Thoracic aorta (tissue), 2 donors: ENCODE measurements at places on chromosomes 4 and X.

GRCh38 chrX:154308108-154308946 is 12.7 kb downstream of the TKTL1 start:
- no peaks in the 10 kb centered on the region for H3K4me1 ChIP-seq
- no peaks in the 10 kb centered on the region for H3K36me3 ChIP-seq
- H3K27ac ChIP-seq, result no peak overlapping the region
- DNase-seq, result peak; percentile 7
- H3K4me3 ChIP-seq, result no peak overlapping the region
- H3K27me3 ChIP-seq, result no peaks in the 10 kb centered on the region

- no peak overlapping the region for H3K27ac ChIP-seq
- H3K36me3 ChIP-seq, result no peaks in the 10 kb centered on the region
- no peak overlapping the region for H3K4me3 ChIP-seq
These were observed 741.8 kb upstream of the INTU start for GRCh38 chr4:126890994-126891393.

DNA sequence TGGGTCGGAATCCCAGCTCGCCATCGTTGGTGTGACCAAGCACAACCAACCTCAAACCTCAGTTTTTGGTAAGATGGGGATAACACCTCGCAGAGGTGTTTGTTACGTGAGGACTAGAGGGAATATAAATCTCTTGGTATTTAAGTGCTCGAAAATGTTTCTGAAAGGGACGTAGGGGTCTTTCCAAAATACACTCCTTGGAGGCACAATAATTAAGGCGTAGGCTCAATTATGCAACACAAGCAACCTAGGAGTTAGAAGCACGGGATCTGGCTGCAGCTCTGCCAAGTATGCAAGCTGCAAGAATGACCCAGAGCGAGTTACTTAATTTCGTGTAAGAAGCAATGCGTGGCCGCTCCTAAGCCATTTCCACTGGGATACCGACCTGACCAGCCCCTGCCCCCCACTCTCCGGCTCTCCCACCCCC is 552 bp downstream of the ADH5 start:
- no peaks in the 10 kb centered on the region for H3K27me3 ChIP-seq
- H3K4me3 ChIP-seq, result peak overlapping the region; percentile 77
- H3K36me3 ChIP-seq, result peaks cover 16% of the 10 kb centered on the region
- DNase-seq, result peak; percentile 19
- peak overlapping the region; percentile 91 for H3K27ac ChIP-seq
- H3K4me1 ChIP-seq, result peaks cover 20% of the 10 kb centered on the region

DNA sequence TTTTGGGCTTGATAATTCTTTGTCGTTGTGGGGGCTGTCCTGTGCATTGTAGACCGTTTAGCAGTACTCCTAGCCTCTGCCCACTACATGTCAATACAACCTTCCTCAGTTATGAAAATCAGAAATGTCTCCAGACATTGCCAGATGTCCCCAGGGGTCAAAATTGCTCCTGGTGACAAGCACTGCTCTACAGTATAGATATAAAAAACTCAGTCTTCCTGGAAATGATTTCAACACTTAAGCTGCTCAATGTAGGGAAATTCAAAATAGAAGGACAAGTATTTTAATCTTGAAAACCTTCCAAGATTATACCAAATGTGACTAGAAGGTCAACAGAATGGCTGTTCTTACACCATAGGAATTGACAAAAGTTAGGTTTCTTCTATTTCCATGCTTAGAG is 288.7 kb upstream of the MAGEB2 start:
- H3K27me3 ChIP-seq, result no peaks in the 10 kb centered on the region
- no peaks in the 10 kb centered on the region for H3K4me1 ChIP-seq
- no peak overlapping the region for H3K4me3 ChIP-seq
- no peak overlapping the region for H3K27ac ChIP-seq

DNA sequence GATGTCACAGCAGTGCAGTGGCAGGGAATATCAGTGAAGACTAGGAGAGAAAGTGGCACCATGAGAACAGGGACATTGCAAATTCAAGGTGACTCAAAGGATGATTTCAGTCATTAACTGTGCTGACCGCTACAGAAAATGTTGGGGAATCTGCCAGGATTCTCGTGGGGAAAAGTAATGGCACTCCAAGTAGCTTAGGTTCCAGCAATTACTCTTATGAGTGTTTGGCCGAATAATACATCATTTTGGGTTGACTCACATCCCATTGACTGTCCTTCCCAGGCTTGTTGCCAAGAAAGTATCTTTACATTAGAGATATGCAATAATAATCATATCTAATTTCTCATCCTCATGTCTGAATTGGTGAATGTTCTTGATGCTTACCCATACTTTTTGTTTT is 1411.1 kb upstream of the PCDH7 start:
- no peaks in the 10 kb centered on the region for H3K4me1 ChIP-seq
- no peak overlapping the region for H3K4me3 ChIP-seq
- no peak overlapping the region for H3K27ac ChIP-seq
- H3K27me3 ChIP-seq, result no peaks in the 10 kb centered on the region

DNA sequence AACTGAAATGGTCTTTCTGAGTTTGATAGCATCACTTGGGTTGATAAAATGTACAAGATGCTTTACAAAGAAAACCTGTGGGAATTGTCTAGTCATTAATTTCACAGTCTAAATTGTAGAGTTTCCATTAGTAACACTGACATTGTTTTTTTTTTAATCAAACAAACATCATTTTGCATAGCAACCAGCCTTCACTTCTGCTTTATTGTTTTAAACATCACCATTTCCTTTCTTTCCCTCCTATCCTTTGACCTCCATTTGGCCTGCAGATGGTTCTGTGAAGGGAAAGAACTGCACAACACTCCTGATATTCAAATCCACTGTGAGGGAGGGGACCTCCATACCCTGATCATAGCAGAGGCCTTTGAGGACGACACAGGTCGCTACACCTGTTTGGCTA is 171.1 kb downstream of the PALLD start:
- H3K27me3 ChIP-seq, result no peaks in the 10 kb centered on the region
- H3K4me1 ChIP-seq, result peaks cover 14% of the 10 kb centered on the region
- H3K36me3 ChIP-seq, result no peaks in the 10 kb centered on the region
- DNase-seq, result no peak
- no peak overlapping the region for H3K4me3 ChIP-seq

- H3K36me3 ChIP-seq, result no peaks in the 10 kb centered on the region
- H3K27me3 ChIP-seq, result no peaks in the 10 kb centered on the region
- H3K4me1 ChIP-seq, result peaks cover 8% of the 10 kb centered on the region
- no peak overlapping the region for H3K27ac ChIP-seq
- DNase-seq, result no peak
These were observed 36.6 kb downstream of the HELT start for GRCh38 chr4:185054886-185055285.

GRCh38 chrX:42920752-42921151 is 142.8 kb upstream of the PPP1R2C start:
- H3K36me3 ChIP-seq, result no peaks in the 10 kb centered on the region
- H3K4me1 ChIP-seq, result no peaks in the 10 kb centered on the region
- DNase-seq, result no peak
- H3K27ac ChIP-seq, result no peak overlapping the region

GRCh38 chr4:80196922-80197573 is at the start of gene PRDM8:
PRDM8 (plus strand) TSS chr4:80197503; CDS start chr4:80200081, 2,578 bp downstream.
- no peaks in the 10 kb centered on the region for H3K36me3 ChIP-seq
- no peak within 1 kb of the TSS for H3K27ac ChIP-seq
- DNase-seq, result no peak
- H3K4me3 ChIP-seq, result peak within 1 kb of the TSS; percentile 57
- H3K4me1 ChIP-seq, result peaks cover 19% of the 10 kb centered on the region
- H3K27me3 ChIP-seq, result peaks cover 13% of the 10 kb centered on the region

DNA sequence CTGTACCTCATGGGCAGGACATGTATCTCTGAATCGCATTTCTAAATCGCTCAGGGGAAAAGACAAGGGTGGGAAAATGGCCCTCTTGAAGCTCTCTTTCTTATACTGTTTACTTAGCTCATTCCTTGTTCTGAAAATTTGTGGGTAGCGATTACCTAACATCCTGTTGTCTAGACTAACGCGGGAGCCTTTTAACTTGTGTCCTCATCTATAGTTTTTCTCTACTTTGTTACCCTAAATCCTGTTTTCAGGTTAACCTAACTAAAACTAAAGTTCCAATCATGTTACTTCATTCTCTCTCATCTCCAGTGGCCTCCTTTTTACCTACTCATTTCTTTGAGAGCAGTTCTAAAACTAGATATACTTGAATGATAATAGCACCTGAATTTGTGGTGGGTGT is 45.0 kb downstream of the SNX25 start:
- H3K27ac ChIP-seq, result no peak overlapping the region
- H3K27me3 ChIP-seq, result no peaks in the 10 kb centered on the region
- peaks cover 44% of the 10 kb centered on the region for H3K4me1 ChIP-seq
- DNase-seq, result no peak
- H3K36me3 ChIP-seq, result no peaks in the 10 kb centered on the region

DNA sequence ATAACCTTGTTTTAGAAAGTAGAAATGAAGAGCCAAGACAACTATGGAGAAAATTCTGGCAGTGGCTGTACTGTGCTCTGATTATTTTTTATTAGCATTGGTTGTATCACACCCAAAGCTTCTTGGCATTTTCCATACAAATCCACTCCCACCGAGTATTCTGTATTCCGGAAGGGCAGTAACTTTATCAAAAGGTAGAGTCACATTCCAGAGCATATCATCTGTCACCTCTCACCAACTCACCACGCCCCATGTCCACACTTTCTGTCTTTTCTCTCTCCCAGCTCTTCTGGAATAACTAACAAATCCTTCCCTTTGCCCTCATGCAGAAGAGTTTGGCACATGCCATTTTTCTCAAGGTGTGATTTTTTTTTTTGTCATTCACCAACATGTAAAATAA is 52.7 kb downstream of the CORIN start:
- no peaks in the 10 kb centered on the region for H3K36me3 ChIP-seq
- no peak for DNase-seq
- H3K27me3 ChIP-seq, result no peaks in the 10 kb centered on the region

- no peak for DNase-seq
- no peak overlapping the region for H3K27ac ChIP-seq
- no peaks in the 10 kb centered on the region for H3K27me3 ChIP-seq
These were observed 67.5 kb downstream of the FBXL5 start for GRCh38 chr4:15587649-15588048.

GRCh38 chr4:187993827-187994226 is 1.7 kb upstream of the ZFP42 start:
- H3K36me3 ChIP-seq, result no peaks in the 10 kb centered on the region
- H3K27me3 ChIP-seq, result no peaks in the 10 kb centered on the region
- H3K27ac ChIP-seq, result no peak overlapping the region
- no peak for DNase-seq
- H3K4me3 ChIP-seq, result no peak overlapping the region

- DNase-seq, result no peak
- H3K36me3 ChIP-seq, result no peaks in the 10 kb centered on the region
- H3K27ac ChIP-seq, result peak overlapping the region; percentile 30
- H3K4me1 ChIP-seq, result peaks cover 8% of the 10 kb centered on the region
- no peaks in the 10 kb centered on the region for H3K27me3 ChIP-seq
These were observed 139.2 kb upstream of the ANK2 start for GRCh38 chr4:112910109-112910736.

- no peaks in the 10 kb centered on the region for H3K27me3 ChIP-seq
- no peak for DNase-seq
- peaks cover 28% of the 10 kb centered on the region for H3K36me3 ChIP-seq
These were observed 22.1 kb downstream of the CD99 start for GRCh38 chrX:2712890-2713840.

DNA sequence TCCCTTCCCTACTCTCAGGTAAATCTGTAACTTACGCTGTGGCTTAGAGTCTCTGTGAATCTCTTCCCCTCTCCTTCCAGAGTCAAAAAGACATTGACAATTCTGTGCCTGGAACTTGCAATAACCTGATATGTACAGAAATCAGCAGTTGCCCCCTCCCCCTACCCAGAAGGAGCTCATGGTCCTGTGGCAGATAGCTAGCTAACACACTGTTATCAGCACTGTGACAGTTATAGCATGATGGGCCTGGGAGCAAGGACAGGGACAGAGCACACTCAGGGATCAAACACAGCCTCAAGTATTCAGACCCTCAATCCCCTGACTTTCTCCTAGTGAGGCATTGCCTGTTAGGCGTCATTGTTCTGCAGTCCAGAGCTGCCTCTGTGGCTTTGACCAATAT is 18.7 kb upstream of the MAGEA10 start:
- no peak overlapping the region for H3K4me3 ChIP-seq
- no peak for DNase-seq
- H3K36me3 ChIP-seq, result no peaks in the 10 kb centered on the region
- no peak overlapping the region for H3K27ac ChIP-seq
- H3K27me3 ChIP-seq, result no peaks in the 10 kb centered on the region
- H3K4me1 ChIP-seq, result no peaks in the 10 kb centered on the region

DNA sequence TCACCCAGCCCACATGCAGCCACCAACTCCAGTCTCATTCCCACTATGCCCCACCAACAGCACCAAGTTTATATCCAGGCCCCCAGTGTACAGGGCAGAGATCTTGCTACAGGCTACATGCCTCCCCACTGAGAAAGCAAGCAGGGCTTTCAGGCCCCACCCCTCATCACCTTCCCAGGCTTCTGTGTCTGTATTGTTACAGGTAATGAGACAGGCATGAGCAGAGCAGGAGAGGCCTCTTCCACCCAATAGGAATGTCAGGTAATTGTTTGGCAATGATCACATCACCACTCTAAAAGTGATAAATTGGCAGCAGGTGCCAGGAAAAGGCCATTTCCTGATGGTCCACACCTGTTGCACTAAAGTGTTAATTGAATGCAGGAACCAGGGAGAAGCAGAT is 102.5 kb downstream of the ZNF518B start:
- no peak overlapping the region for H3K27ac ChIP-seq
- no peaks in the 10 kb centered on the region for H3K36me3 ChIP-seq
- no peak overlapping the region for H3K4me3 ChIP-seq

GRCh38 chr4:38092701-38093100 is 132.5 kb downstream of the PTTG2 start:
- peaks cover 8% of the 10 kb centered on the region for H3K4me1 ChIP-seq
- no peaks in the 10 kb centered on the region for H3K27me3 ChIP-seq
- no peak overlapping the region for H3K4me3 ChIP-seq
- DNase-seq, result no peak
- H3K36me3 ChIP-seq, result no peaks in the 10 kb centered on the region

DNA sequence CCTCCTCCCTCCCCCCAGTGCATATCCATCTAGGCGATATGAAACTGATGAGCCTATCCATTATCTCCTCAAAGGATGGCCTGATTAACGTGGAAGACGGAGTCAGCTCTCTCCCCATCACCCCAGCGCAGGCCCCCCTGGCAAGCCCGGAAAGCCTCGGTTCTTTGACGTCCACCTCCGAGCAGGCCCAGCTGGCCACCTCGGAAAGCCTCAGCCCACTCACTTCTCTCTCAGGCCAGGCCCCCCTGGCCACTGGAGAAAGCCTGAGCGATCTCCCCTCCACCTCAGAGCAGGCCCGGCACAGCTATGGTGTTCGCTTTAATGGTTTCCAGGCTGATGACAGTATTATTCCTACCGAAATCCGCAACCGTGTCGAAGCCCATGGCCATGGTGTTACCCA is 14.8 kb downstream of the GABRQ start:
- H3K27me3 ChIP-seq, result no peaks in the 10 kb centered on the region
- no peaks in the 10 kb centered on the region for H3K4me1 ChIP-seq
- no peaks in the 10 kb centered on the region for H3K36me3 ChIP-seq

- H3K27me3 ChIP-seq, result no peaks in the 10 kb centered on the region
- H3K4me1 ChIP-seq, result no peaks in the 10 kb centered on the region
- H3K27ac ChIP-seq, result no peak overlapping the region
- H3K36me3 ChIP-seq, result peaks cover 5% of the 10 kb centered on the region
- no peak overlapping the region for H3K4me3 ChIP-seq
These were observed 30.3 kb downstream of the NFKB1 start for GRCh38 chr4:102531462-102531861.
